AG10803 (cell line): ENCODE measurements at places on chromosomes 3 and 15.

DNA sequence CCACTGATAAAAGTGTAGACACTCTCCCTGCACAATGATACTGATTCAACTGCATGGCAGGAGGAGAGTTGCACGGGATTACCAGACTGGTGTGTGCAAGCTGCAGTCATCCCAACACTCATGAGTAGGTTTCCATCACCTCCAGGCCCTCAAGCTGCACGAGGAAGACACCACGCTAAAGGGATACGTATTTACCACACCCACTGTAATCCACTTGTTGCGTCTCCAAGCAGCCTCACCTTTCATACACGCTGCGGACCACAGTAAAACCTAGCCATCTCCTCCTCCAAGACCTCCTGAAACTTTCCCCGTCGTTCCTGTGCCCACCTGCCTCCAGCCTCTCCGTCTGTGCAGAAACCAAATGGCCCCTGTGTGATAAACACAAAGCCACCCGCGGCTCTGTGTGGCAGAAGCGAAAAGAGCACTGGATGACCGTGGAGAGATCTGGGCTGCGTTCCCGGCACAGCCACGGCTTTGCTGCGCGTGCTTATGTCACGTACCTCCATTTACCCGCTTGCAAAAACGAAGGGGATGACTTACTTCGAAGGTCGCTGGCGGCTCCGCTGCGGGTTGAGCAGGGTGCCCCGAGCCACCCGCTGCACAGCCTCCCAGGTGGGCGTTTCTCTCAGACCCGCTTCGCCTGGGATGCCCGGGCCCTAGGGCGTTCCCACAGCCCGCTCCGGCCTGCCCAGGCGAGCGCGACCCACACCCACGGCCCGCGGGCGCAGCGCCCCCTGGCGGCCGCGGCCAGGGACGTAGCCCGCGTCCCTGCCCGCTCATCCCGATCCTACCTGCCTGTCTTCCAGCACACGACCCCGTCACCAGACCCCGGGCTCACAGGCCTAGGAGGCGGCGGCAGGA, 643 bp downstream of the ABCC5 start:
- peak; percentile 47 for DNase-seq

GRCh38 chr3:84891851-84892250, 66.9 kb upstream of the CADM2 start:
- no peak for DNase-seq

DNA sequence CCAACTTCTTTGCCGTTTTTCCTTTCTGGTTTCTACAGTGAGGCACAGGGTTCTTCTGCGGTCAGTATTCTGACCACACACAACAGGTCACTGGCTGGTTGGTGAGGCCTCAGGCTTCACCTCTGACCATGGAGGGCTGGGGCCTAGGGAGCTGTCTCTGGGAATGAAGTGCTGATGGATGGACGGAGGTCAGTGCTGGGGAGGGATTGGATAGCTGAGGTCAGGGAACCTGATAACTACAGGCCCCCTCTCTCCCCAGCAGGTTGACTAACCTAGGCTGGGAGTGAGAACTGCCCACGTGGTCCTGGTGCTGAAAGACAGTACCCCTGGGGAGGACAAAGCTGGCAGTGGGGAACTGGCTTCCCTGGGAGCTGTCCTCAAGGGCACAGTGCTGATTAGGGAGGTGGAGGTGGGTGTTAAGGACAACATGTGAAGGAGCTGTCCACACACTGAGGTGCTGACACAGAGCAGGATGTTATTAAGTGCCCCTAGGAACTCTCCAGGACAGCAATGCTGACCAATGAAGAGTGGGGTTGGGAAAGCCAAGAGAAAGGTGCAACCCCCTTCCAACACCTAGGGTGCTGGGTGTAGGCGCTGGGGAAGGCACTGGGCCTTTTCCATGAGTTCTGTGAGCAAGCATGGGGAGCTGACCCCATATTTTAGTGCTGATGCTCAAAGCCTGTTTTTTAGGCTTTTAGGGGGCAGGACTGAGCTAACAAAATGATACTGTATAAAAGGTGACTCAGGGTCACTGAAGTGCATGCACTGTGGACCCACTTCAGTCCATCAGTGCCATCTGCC, 45.2 kb downstream of the ATP2B2 start:
- DNase-seq = peak; percentile 40

GRCh38 chr3:15009167-15009566, 55.9 kb downstream of the MRPS25 start:
- no peak for DNase-seq

GRCh38 chr15:85730001-85730820, 64.5 kb downstream of the KLHL25 start:
- DNase-seq = peak; percentile 69

DNA sequence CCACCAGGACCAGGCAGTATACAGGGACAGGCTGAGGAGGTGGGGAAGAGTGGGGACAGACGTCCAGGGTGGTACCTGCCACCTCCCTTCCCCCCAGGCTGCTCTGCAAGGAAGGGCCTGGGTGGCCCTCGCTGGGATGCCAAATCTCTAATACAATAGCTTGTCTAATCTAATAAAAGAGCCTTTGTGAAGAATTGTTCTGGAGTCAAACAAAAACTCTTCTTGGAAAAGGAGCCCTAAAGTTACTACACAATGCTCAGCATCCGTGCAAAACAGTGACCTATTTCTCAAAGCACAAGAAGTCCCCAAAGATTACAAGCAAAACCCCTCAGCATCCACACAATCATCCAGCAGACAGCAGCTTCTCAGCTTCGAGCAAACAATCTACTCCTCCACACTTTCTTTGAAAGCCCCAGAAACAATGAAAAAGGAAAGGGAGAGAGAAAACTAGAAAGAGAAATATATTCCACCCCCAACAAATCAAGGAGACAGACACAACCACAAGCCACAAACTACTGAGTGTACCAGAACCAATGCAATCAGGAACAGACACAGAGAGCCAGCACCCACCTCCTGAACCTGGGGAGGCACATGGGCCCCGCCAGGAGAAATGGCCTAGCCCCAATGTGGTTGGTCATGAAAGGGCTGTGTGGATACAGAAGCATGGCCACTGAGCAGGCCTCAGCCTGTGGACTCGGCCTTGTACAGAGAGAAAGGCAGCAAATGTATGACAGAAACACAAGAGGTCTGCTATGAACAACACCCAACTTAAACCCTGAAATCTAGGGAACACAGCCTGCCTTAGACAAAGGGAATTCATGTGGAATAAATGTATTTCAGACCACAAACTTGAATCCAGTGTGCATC, 177.1 kb upstream of the CHRNA7 start:
- no peak for DNase-seq

- no peak for DNase-seq
Observed at GRCh38 chr3:128603811-128604775, 46.5 kb downstream of the RPN1 start.

DNA sequence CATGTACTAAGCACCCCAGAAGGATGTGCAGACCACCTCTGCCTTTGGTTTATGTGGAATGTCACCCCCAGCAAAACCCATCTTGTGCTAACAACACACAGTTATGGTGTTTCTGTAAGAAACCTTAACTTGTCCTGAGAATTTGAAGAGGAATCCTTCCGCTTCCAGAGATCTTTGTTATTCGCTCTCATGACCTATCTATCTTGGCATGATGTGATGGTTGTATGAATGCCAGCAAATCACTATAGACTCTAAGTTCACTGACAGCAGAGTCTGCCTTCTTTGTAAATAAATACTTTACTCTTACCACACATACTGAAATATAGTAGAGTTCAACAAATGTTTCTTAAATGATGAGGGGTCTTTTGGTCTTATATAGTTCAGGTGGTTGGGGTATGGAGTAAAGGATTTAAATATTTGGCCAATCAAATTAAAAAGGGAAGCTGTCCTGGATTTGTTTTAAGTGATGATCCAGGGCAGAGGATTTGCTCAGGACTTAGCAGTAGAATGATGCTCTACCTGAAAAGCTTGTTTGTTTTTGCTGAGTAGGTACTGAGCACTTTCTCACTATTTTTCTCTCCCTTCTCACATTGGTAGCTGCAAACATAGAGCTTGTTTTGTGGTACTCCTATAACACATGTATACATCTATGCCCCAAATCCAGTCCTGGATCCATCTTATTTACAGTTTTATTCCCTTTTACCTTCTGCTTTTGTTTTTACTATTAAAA, 27.9 kb upstream of the RTP1 start:
- DNase-seq = peak; percentile 11

DNA sequence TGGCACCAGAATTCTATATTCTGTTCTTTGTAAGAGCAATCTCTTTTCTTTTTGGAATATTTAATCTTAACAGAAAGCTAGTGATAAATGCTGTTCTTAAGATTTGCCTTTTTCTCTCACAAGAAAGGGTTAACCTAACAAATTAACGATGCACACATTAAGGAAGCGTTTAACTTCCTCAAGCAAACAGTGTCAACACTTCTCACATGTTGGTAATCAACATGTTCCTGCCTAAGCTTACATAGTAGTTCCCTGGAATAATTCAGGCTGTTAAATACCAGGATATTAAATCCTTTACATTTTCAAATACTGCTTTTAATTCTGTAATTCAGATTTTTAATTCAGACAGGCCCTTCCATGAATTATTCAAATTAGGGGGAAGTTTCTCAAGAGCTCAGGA, 67.4 kb upstream of the RPL35A start:
- DNase-seq = no peak

DNA sequence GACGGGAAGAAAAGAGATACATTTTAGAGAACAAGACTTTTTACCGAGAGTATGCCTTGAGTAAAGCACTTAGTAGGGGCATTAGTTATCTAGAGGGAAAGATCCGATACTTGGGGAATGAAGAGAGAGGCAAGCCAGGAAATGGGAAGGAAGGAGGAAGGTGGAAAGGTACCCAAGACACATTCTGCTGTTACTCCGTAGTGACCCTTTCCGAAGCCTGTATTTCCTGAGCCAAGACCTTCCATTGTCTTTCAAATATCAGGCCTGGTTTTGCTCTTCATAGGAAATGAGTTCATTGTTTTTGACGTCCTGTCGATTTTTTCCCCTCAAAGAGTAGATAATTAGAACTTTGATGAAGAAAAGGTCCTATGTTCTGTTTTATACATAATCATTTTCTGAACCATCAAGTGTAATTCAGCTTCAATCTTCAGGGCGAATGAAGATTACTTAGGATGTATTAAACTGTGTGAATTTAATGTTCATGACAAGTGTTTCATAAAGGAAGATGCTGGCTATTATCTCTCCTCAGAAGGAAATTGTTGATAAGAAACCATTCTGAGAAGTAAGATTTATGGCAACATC, 95.7 kb downstream of the PPM1L start:
- no peak for DNase-seq
